ENCODE measurements at places on chromosomes 12 and 14.

DNA sequence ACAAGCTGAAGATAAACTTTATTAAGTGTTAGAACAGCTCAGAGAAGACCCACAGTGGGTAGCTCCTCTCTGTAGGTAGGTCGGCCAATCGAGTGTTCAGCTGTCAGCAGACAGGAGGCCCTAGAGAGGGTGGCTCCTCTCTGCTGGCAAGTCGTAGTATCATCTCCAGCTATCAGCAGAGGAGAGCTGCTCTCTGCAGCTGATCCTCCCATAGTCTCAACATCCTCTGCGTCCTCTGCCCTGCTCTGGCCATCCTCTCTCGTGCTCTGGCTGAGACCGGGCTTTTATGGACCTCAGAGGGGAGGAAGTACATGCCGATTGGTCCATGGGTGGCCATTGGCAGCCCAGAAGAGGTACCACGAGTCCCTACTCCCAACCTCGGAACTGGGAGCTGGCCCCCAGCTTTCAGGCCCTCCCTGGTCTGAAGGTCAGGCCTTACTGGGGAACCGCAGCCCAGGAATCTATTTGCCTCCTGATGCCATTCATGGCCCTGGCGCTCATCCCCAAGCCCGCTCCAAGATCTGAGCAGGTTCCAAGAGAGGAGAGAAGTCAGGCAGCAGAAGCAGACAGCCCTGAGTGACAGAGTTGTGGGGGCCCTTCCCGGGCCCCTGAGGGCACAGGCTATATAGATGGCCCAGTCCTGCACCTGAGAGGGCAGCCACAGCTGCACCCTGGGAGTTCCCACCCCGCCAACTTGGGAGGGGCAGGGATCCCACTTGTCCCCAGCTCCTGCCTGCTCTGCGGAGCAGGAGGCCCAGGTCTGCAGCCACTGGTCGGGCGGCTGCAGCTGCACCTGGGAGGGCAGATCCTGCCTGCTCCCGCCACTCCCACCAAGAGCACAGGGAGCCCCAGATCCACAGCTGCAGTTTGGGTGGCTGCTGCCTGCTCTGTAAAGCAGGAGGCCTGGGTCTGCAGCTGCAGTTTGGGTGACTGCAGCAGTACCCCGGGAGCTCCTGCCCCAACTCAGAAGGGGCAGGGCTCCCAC is 3.5 kb upstream of the PWP1 start:
- no peak for DNase-seq

- DNase-seq = no peak
These were observed 85.1 kb downstream of the DERA start for GRCh38 chr12:15996254-15996653.

DNA sequence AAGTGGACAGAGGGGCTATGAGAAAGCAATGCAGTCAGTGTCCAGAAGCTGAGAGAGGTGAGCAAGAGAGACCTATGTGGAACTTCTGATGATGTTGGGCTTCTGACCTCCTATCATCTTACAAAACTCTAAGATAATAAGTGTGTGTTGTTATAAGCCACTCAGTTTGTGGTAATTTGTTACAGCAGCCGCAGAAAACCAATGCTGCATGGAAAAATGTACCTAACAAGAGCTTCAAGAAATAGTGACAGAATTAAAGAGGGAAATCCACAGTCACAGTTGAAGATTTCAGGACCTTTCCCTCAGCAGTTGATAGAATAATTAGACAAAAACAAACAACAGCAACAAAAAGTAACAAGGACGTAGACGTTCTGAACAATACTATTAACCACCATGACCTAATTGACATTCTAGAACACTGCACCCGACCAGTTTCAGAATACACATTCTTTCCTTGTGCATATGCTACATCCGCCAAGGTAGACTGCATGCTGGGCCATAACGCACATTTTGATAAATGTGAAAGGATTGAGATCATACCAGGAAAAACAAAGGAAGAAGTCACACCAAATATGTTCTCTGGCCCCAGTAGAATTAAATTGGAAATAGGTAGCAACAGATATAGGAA is 1.8 kb upstream of the EVL start:
- DNase-seq = no peak

GRCh38 chr14:104171029-104171697 is 32.8 kb downstream of the KIF26A start:
- DNase-seq = no peak

DNA sequence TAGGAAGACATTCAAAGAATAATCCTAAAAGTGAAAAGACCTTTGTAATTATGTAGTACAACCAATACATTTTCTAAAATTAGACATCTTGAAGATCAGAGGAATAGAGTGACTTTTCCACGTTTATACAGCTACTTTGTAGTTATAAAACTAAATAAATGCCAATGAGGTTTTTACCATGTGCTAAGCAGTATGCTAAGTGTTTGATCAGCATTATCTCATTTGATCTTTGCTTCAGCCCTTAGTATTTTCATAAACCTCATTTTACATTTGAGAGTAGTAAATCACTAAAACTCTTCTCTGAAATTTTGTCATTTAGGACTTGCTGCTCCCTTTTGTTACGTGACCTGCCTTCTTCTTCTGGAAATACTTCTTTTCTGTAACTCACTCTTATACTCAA is 13.6 kb downstream of the MBIP start:
- no peak for DNase-seq

DNA sequence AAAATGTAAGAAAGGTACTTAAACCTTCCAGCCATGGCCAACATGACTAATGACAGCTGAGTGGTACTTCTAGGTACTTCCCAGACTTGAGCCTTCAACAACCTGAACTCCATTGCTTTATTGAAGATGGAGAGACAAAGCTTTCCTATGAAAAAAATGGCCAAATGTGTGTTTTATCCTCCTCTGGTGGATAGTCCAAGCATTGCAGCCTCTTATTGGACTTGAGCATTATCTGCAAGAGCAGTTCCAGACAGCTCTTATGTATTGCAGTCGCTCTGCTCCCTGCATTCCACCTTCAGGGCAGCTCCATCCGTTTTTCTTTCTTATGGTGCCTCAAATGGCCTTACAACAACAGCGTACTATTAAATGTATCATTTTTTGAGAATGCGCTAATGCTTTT is 588.2 kb downstream of the NRXN3 start:
- DNase-seq = no peak

GRCh38 chr12:132899033-132899432 is 11.6 kb upstream of the CHFR start:
- DNase-seq = no peak

GRCh38 chr14:104319491-104320241 is 181.3 kb downstream of the KIF26A start:
- DNase-seq = no peak

- no peak for DNase-seq
These were observed 174.6 kb downstream of the ESRRB start for GRCh38 chr14:76550534-76550933.

DNA sequence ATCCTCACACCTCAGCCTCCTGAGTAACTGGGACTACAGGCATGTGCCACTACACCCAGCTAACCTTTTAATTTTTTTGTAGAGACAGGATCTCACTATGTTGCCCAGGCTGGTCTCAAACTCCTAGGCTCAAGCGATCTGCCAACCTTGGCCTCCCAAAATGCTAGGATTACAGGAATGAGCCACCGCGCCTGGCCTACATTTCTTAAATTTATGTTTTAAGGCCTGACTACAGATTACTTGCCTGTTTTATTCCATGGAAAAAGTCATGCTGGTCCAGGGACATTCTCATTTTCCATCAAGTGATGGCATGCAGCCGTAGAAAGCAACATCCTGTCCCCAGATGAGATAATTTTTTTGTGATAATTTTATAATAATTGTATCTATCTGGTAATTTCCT is 6.1 kb downstream of the CD9 start:
- DNase-seq = no peak

- no peak for DNase-seq
These were observed 102.2 kb downstream of the PRKAB1 start for GRCh38 chr12:119770146-119770545.

DNA sequence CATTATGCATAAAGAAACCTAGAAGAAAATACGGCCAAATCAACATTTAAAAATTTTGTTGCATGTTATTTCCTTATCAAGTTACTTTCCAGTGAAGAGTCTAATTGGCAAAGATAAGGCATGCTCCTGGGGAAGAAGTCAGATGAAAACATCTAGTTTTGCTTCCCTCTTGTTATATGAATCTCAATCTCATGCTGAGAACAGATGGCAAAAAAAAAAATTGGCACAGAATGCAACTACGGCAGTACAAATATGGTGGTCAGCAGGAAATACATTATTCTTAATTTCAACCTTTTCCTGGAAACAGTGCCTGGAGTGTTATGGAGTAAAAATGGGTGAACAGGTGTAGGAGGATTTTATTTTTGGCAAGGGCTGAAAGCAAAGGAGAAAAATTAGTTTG is 32.8 kb downstream of the HECTD4 start:
- no peak for DNase-seq

Measured in stimulated activated CD4-positive, alpha-beta T cell treated with anti-CD3 and anti-CD28 coated beads, Interleukin-1b, Interleukin-23, amount 100 ng/mL, for 4 hours (primary cell).